ENCODE measurements at places on chromosomes 1 and 21.

DNA sequence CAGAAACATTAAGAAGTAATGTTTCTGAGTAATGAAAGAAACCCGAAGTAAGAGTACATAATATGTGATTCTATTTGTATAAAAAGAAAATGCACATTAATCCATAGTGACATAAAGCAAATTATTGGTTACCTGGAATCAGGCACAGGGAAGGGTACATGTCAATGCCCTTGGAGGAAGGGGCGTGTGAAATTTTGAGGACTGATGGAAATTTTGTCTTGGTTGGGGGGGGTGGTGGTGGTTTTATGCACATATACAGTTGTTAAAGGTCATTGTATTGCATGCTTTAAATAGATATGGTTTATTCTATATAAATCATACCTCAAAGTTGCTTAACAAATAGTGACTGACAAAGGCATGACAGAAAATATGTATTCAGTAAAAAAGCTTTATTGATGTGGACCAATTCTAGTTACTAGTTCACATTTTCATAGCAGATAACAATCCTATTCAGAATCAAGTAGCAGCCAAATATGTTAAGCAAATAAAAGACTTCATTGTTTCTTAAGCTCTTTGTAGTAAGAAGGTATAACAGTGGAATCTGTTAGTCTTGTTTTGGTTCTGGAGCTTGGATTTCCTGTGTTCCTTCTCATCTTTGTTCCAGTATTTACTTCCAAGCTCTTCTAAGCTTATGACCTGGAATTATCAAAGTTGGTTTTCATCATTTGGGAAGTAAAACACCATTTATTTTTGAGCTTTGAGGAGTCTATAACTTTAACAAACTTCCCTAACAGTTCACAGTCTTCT, 15.1 kb downstream of the BACH1 start:
- no peak for ATAC-seq

DNA sequence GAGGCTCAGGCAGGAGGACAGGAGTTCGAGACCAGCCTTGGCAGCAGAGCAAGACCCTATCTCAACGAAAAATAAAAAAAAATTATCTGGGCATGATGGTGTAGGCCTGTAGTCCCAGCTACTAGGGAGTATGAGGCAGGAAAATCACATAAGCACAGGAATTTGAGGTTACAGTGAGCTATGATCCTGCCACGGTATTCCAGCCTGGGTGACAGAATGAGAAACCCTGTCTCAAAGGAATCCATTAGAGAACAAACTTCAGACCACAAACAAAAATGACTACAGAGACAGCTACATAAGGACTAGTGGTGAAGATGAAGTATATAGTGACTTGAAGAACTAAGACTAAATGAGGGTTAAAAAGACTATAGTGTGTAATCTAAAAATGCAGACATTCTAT, 233.1 kb downstream of the RERE start:
- ATAC-seq, result no peak

- ATAC-seq, result peak; percentile 71
Observed at GRCh38 chr1:63593886-63594605, 835 bp downstream of the PGM1 start.

- ATAC-seq, result peak; percentile 71
Observed at GRCh38 chr1:118210723-118211110, 25.7 kb upstream of the SPAG17 start.

- no peak for ATAC-seq
Observed at GRCh38 chr1:61081144-61081685, 1.1 kb upstream of the NFIA start.

DNA sequence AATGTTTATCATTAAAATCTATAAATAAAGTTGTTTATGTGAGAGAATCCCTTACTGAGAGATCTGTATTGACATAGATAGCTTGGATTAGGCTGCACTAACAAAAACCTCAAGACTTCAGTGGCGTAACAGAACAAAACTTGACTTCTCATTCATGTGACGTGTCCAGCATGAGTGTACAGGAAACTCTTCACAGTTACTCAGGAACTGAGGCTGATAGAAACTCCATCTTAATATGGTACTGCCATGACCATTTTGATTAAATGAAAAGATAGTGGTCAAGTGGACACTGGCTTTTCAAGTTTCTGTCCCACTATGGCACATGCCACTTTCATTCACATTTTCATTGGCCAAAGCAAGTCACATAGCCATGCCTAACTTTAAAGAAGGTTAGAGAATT, 3.7 kb downstream of the ST3GAL3 start:
- no peak for ATAC-seq

- ATAC-seq, result no peak
Observed at GRCh38 chr1:93703643-93704042, 22.0 kb upstream of the BCAR3 start.

DNA sequence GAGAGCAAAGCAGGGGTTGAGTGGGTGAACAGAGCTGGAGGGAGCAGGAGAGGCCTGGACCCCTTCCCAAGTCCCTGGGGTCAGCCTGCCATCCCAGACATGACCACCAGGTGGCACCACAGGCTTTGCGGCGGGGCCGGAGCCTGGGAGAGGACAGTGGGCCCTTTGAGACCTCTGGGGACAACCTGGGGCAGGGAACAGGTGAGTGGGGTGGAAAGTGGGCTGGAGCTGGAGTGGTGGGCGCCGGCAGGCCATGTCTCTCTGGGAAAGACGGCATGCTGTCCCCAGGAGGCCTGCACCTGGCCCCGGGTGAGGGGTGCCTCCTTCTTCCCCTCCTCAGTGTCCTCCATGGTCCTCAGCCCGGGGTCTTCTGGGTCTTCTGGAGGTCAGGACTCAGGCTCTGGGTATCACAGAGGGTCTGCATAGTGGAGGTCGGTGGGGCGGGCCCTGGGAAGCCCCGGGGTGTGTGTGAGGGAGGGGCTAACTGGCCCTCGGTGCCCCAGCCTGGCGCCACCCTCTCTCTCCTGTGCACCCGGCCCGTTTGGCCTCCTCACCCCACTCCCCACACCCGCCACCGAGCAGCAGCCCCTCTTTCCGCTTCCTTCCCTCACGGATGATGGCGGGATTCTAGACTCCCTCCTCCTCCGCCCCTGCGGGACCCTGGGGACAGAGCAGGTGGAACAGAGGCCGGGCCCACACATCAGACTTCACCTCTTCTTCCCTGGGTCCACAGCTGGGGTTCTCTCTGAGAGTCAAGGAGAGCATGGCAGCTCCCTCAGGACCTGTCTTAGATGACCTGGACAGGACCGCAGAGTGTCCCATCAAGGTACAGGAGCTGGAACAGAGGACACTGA, 28.5 kb upstream of the PKP1 start:
- ATAC-seq, result peak; percentile 76

DNA sequence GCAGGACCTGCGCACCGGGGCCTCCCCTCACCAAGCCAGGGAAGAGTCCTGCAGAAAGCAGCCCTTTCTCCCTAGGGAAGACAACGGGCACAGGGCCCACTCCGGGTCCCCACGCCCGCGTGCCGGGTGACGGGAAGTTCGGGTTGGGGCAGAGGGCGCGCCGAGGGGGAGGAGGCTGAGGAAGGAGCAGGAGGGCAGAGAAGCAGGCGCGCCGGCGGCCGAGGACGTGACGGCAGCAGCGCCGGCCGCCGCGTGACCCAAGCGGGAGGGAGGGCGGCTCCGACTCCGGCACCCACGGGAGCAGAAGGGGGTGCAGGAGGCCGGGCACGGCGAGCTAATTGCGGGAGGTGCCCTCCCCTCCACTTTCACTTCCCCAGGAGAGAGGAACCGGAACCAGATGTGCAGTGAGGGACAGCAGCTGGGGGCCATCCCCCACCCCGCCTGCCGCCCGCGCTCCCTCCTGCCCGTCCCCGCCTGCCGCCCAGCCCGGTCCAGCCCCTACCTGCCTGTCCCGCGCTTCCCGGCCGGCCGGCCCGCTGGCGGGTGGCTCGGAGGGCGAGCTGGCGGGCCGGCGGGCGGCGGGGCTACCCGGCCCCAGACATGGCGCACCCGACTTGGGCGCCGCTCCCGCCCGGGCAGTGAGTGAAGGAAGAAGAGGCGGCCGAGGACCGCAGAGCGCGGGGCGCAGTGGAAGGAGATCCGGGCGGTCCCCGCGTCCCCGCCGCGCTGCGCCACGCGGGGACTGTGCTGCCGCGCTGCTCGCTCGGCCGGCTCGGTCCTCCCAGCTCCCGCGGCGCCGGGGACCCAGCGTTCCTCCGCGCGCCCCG, 510 bp downstream of the DENND4B start:
- ATAC-seq, result peak; percentile 76

GRCh38 chr21:28624626-28625025, 368.1 kb downstream of the LTN1 start:
- peak; percentile 96 for ATAC-seq

DNA sequence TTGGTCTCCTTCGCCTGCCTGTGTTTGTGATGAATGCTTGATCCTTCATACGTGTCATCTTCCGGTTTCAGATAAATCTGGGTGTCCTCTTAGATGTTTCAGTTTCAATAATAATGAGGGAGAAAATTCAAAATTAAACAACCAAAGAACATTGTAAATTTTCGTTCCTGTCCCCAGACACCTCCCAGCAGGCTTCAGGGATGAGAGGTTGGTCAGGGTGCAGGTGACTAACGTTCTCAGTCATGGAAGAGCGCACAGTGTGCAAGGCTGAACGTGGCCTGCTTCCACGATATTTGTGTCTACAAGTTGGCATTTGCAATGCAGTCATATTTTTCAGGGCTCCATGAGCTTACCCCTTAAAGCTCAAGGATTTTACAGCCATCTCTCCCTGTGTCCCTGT, 147.1 kb upstream of the ARHGEF16 start:
- no peak for ATAC-seq

DNA sequence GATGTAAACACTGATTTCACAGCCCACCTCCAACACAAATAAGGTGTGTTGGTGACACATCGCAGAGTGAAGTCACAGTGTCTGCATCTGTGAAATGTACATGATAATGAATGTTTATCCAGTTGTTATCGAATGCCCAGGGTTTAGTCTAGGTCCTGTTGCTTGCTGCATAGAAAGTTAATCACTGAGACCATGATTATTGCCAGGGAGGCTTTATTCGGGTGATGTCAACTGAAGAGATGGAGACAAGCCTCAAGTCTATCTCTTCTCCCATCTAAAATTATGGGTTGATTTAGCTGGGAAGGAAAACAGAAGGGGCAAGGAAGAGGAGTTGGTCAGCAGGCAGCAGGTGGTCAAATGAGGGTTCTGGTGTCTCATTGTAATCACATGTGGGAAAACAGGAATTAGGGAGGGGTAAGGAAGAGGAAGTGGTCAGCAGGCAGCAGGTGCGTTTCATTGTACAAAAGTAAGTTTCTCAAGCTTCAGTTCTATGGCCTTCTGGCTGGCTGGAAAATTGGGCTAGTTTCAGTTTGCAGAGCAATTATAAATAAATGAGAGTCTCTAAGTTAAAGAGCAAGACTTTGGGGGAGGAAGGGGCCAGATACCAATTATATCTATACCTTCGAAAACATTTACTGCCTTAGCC, 146.3 kb upstream of the DNAH14 start:
- no peak for ATAC-seq

All from esophagus mucosa (tissue), 1 donor.